ENCODE measurements at places on chromosomes 1 and 21. TPM values are rescaled to one million over a fixed set of nuclear protein-coding genes. Genes with fewer than 3 reads are reported as not detected.
A peak's percentile ranks its signal among the peaks of the same experiment; 100 is the strongest.

Gene TRPM2
- polyA plus RNA-seq = 2.1 TPM

Gene MFAP2
- 70.4 TPM for polyA plus RNA-seq

Gene BRDT
- polyA plus RNA-seq = 0.37 TPM

Gene SPRR5
- polyA plus RNA-seq = not detected

Gene SLC37A1
- 2.5 TPM for polyA plus RNA-seq

- no peak for DNase-seq
Observed at GRCh38 chr1:10967090-10967489, 45.4 kb upstream of the TARDBP start.

GRCh38 chr1:19240673-19241538, 10.4 kb downstream of the EMC1 start:
- DNase-seq = peak; percentile 36

- DNase-seq = peak; percentile 9
Observed at GRCh38 chr1:98478121-98478520, 183.4 kb upstream of the SNX7 start.

DNA sequence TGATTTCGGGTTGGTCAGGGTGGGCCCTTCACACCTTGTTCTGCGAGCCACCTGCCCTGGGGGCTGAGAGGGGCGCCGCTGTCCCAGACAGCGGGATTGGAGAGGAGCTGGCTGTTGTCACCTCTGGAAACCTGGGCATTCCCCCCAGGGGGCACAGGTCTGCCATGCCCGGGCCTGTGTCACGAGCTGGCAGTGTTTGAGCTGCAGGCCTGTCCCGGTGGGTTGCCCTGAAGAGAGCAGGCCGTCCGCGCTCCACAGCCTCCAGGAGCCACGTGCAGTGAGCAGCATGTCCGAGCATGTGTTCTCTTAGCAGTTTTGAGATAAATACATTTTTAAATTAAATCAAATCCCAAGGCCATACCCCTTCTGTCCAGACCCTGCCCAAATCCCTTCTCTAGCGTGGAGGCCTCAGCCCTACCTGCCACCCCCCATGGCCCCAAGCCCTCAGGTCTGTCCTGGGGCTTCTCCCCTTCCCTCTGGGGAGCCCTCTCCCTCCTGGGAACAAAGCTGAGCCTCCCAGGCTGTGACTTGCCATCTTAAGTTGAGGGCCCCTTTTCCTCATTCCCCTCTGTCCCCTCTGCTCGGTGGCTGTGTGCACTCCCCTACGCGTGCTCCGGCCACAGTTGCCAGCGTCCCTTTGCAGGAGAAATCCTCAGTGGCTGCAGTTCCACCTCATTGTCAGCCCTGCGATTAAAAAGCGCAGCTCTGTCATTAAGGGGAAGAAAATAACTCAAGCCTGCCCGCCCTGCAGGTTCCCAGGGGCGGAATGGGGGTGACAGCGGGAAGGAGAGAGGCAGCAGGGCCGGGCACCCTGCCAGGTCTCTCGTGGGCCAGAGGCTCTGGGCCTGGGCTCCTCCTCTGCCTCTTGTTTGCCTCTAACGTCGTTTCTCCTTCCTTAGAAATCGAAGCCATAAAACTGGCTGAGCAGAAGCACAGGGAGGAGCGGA, 26.6 kb downstream of the SLX9 start:
- DNase-seq = no peak

DNA sequence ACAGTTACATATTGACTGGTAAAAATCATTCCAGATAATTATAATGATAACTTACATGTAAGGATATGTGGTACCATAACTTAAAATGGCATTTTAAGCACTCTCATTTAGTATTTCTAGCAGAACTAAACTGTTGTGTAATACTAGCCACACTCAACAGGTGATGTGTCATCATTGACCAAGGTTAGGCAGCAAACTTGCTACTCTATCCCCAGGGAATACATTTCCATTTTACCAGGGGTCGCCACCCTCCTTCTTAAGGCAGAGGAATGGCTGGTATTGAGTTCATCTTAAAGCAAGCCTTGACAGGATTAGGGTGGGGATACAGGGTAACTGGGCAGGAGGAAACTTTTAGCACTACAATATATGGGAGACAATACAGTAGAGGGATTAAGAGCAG, 259.8 kb upstream of the CAMK1G start:
- no peak for DNase-seq

- DNase-seq = no peak
Observed at GRCh38 chr1:32998064-32998463, 33.5 kb upstream of the RNF19B start.

DNA sequence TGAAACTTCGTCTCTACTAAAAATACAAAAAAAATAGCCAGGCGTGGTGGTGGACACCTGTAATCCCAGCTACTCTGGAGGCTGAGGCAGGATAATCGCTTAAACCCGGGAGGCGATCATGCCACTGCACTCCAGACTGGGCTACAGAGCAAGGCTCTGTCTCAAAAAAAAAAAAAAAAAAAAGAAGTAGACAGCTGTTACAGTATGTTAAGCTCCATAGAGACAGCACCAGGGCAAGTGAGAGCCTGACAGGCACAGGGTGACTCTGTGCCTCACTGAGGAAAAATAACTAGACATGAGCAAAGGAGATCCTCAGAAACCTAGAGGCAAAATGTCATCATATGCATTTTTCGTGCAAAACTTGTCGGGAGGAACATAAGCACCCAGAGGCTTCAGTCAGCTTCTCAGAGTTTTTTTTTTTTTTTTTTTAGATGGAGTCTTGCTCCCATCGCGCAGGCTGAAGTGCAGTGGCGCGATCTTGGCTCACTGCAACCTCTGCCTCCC, 9.0 kb upstream of the PRDX1 start:
- no peak for DNase-seq

DNA sequence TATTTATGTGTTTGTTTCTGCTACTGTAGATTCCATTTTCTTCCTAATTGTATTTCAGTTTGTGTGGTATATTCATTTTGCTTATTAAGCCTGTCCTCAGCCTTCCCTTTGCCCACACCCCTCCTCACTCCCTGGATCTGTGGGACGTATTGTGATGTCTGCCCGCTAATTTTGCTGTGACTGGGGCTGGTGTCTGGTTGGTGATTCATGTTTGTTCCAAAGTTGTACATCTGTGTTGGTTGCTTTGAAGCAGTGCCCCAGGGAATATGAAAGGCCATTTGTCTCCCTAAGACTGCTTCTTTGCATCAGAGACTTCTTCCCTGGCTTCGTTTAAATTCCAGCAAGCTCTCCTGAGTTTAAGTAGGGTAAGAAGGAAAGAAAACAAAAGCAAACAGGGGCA, 289.5 kb upstream of the SGIP1 start:
- no peak for DNase-seq

DNA sequence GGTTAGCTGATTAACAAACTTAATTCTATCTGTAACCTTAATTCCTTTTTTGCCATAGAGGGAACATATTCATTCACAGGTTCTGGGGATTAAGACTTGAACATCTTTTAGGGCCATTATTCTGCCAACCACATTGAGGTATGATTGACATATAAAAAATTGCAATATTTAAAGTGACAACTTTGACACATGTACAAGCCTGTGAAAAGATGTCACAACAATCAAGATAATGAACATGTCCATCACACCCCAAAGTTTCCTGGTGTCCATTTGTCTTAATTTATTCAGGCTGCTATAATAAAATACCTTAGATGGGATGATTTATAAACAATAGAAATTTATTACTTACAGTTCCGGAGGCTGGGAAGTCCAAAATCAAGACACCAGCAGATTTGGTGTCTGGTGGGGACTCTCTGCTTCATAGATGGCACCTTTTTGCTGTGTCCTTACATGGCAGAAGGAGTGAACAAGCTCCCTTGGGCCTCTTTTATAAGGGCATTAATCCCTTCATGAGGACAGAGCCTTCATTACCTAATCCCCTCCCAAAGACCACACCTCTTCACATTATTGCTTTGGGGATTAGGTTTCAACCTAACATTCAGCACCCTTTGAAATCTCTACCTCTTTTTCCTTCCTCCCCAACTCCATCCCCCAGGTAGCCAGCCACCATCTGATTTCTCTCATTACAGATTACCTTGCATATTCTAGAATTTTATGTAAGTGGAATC, 33.0 kb upstream of the TP53BP2 start:
- DNase-seq = no peak

DNA sequence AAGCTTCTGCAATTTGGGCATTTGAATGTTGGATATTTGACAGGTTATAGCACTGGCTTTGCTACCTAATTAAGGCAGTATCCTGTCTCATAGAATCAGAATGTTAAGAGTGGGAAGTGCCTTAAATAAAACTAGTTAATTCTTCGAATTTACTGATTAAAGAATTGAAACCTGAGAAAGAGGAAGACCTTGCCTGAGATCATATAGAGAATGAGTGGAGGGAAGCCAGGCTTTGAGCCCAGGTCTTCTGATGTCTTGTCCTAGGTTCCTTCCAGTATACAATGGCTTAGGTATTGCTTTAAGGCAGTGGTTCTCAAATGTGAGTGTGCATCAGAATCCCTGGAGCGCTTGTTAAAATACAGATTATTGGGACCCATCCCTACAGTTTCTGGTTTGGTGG, 20.9 kb upstream of the SH3BGRL3 start:
- no peak for DNase-seq

- DNase-seq = peak; percentile 15
Observed at GRCh38 chr21:31218830-31219608, 125.0 kb downstream of the TIAM1 start.

GRCh38 chr1:211420389-211420788, 71.6 kb downstream of the RD3 start:
- no peak for DNase-seq

DNA sequence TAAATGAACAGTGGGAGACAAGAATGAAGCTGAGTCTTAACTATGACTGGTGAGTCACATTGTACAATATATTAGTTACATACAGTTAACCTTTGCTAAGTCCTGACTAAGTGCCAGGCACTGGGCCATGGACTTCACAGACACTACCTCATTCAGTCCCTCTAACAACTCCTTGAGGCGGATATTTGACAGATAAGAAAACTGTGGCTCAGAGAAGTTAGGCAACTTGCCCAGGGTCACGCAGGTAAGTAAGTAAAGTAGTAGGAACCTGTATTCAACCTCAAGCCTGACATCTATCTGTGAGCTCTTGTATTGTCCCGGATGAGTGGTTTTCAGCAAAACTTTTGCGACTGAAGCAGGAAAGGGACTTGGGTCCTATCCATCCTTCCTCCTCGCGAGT, 62.1 kb downstream of the GNG12 start:
- DNase-seq = no peak

DNA sequence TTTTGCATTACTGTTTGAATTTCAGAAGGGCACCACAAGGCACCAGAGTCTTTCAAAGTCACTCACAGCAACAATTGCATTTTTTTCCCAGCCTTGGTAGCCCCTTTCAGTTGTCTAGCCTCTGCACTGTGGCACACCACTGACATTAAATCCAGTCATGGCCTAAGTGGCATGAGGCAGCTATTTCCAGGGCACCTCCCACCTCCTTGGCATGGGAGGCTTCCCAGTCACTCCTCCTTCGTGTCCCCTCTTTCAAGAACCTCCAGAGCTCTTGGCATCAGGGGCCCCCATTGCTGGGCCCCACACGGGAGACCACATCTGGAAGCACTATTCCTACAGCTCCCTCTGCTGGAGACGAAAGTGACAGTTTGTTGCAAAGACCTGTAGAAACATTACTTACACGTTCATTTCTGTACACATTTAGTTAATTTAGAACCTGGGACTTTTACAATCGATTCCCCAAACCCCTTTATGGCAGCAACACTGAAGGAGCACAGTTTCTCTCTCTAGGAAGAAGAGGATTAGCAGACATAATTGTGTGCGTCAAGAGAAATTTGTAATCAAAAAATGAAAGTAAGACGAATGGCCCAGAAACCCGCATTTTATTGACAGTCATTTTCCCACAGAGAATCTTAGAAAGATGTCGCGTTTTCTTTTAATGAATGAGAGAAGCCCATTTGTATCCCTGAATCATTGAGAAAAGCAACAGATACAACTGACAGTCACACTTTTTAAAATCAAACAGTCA, 5.7 kb upstream of the CHD5 start:
- DNase-seq = no peak

Data from hindlimb muscle (tissue), 1 donor.